ENCODE measurements at places on chromosomes 5 and 9.
A peak's percentile ranks its signal among the peaks of the same experiment; 100 is the strongest.

DNA sequence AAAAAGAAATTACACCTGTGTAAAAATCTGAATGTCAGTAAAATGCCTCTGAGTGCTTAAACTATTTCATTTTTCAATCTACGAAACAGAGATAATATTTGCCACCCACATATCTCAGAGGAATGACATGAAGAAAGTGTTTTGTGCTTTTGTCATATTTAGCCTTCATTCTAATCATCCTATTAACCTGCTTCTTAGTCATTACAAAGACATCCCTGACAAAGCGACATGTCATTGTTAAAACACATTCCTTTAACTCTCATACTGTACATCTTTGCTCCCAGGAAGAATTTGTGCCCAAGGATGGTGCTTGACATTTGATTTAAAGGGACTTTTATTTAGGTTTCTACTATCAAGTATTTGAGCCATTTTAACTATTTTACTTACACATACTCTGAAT is 275.9 kb downstream of the DMRTA1 start:
- DNase-seq = no peak

GRCh38 chr9:98786750-98787510 is 9.4 kb downstream of the ANKS6 start:
- no peak for DNase-seq

DNA sequence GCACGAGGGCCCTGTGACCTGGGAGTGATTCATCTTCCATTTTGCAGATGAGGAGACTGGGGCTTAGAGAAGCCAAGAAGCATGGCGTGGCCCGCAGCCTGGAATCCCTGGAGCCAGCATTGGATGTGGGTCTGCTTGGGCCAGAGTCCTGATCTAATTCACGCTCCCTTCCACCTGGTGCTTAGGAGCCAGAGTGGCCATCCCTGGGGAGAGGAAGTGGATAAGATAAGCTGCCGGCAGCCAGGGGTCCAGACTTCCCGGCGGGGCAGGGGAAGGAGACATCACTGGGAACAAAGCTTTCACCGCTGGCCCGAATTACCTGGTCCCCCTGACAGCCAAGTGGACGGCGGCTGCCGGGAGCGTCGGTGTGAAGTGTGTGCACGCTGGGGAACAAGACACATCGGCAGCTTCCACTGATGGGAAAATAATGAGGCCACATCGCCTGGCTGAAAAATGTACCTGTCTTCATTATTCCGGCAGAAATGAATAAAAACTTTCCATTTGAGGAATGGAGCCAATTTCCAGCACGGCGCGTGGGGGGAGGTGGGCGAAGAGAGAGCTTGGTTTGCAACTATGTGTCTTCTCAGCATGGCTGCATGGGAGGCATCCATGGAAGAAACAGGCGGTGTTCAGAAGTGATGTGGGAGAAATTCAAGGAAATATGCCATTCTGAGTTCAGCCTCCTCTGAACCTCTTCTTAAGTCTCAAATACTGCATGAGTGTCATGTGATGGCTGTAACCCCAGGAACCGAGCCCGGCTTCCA is 78.5 kb downstream of the OLFM1 start:
- no peak for DNase-seq

GRCh38 chr5:169554251-169554650 is 29.3 kb upstream of the SPDL1 start:
- DNase-seq = no peak

DNA sequence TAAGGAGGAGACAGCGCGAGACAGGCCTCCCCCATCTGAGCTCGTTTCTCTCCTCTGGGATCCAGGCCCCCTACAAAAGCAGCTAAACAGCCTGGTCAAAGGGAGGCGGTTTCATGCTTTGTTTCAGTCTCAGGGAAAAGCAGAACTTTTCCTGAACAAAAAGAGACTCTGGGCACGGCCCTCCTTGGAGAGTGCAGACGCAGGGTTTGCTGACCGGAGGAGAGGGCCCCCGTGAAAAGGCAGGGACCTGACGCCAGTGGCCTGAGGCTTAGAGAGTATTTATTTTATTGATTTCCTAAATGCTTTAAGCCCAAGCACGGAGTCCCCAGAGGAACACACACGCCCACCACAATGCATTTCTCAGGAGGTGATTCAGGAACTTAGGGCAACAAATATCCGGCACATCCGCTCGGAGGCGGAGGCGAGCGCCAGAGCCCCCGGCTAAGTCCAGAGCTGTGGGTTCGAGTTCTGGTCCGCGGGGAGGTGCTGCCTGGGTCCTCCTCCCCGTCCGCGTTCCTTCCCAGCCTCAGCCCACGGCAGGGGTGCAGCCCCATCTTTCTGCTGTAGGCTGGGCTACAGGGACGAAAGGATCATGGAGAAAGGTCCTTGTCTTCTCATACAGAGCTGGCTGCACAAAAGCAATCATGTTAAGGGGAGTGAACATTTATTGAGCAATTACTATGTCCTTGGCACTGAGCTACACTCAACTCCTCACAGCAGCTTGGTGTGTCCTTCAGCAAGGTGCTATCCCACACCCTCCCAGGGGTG is 40.0 kb downstream of the PTGES start:
- no peak for DNase-seq

DNA sequence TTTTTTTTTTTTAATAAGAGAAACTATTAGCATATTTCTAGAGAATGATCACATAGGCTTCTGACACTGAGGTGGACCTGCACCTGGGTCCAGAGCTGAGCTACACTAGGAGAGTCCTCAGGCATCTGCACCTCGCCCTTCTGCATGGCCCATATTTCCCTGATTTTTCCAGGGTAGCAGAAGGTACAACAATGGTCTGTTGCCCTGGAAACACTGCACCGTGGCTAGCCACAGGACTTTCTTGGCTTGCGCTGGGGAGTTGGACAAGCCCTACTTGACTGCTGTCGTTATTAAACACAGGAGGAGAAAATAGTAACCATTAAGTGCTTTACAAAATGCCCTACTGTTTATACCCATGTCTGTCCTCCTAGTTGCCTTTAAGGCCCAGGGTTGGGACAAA is 615.7 kb upstream of the MEF2C start:
- no peak for DNase-seq

GRCh38 chr5:57653636-57654290 is 171.2 kb upstream of the ACTBL2 start:
- DNase-seq = no peak

DNA sequence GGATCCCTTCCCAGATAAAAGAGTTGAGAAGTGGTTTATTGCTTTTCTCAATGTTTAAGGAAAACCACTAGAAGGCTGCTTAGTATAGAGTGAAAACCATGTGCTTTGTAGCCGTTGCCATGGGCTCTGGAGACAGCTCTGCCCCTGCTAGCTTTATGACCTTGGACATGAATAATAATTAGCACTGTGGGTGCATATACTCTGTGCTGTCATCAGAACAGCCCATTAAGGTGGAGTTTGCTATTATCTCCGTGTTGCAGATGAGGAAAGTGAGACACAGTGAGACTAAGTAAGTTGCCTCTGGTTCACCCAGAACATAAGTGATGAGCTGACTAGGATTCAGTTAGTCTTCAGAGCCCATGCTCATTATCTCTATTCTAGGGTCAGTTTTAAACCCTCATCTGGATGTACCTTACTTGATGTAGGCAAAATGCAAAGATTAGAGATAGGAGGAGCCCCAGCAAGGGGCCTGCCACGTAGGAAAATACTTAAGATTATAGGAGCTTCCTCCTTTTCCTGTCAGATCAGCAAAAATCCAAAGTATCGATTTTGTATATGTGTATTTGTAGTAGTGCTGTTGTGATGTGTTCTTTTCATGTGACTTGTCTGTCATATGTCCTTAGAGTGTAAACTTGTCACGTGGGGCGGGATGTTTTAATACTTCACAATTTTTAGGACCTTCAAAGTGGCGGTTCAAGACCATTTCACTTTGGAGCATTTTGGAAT is 102.5 kb downstream of the TLE4 start:
- no peak for DNase-seq

GRCh38 chr5:154487541-154487940 is 9.5 kb upstream of the HAND1 start:
- DNase-seq = no peak

GRCh38 chr9:34984049-34984448 is 5.5 kb upstream of the DNAJB5 start:
- no peak for DNase-seq

DNA sequence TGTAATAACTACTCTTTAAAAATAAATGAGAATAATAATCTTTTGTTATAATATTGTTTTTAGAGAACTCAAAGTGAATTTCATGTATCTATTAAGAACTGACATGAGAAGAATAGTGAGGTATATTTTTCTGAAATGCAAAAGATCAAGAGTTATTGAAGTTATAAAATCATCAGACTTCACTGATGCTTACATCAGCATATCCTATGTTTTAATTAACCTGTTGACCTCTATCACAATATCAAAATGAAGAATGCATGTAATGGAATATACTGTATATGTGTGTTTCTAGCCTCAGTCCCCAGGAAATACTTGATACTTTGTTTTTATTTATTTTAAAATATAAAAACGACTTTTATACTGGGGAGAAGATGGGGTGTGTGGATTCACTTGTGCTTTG is 533.1 kb downstream of the KCTD16 start:
- DNase-seq = no peak

DNA sequence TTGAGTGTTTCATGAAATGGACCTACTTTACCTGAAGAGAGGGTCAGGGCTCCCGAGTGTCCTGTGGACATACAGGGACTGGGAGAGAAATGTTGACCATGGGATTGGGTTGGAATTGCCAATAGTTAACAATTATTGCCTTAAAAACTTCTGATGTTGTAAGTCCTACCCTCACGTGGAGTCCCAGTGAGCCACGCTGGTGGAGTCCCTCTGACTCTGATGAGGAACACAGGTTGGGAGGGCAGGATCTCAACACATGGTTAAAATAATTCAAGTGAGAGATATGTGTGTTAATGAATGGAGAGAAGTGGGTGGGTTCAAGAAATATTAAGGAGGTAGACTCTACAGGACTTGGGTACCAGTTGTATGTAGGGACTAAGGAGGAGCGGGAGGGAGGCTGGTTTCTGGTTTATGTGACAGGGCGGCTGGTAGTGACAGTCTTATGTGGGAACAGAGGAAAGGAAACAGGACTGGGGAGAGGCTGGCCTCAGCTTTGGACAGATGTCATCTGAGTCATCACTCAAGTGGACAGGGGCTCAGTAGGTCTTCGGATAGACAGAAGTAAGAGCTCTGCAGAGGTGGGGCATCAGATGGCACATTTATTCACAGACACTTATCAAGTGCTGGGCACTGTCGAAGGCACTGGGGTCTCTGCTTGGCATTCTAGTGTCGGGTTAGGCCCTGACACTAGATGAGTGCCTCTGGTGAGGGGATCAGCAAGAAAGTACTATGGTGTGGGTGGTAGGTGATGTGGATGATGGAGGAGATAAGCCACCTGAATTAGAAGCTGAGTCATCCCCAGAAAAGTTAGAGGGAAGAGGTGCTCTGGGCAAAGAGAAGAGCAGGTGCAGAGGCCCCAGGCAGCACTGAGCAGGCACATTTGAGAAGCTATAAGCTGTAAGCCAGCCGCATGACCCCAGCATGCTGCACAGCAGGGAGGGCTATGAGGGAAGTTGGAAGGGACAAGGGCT is 27.2 kb downstream of the MAML1 start:
- no peak for DNase-seq

DNA sequence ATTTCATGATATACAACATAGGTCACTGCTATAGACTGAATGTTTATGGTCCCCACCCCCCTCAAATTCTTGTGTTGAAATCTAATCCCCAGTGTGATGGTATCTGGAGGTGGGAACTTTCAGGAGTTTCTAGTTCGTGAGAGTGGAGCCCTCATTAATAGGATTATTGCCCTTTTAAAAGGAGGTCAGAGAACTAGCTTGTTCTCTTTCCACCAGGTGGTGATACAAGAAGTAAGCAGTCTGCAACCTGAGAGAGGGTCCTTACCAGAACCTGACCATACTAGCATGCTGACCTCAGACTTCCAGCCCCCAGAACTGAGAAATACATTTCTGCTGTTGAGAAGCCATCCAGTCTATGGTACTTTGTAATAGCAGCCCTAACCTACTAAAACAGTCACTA is 33.3 kb downstream of the TMEM161B start:
- DNase-seq = no peak

GRCh38 chr5:95554331-95554646 is 488 bp downstream of the SKIC3 start:
- DNase-seq = no peak

DNA sequence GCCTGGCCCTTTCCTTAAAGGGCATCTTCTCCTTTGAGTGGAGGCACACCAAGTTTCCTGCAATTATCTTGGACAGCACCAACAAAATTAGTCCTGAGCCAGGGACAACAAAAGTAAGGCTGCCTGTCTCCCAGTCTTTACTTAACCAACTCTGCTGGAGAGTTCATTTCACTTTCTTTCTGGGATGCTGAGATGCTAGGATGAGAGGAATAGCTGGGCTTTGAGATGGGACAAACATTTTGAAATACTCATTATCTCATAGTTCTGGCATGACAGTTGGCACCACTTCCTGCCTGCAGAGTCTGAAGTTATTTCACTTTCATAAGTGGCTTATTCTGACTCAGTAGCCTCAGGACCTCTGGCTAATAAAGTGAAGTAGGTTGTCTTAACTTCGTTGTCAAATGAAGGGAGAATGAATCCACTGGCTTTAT is 157.0 kb downstream of the C9orf152 start:
- DNase-seq = no peak

GRCh38 chr5:138138949-138139780 is at the start of gene NME5:
TSS of gene NME5 (minus strand) at chr5:138139428. CDS start at chr5:138138780, 648 bp downstream.
- peak; percentile 41 for DNase-seq

DNA sequence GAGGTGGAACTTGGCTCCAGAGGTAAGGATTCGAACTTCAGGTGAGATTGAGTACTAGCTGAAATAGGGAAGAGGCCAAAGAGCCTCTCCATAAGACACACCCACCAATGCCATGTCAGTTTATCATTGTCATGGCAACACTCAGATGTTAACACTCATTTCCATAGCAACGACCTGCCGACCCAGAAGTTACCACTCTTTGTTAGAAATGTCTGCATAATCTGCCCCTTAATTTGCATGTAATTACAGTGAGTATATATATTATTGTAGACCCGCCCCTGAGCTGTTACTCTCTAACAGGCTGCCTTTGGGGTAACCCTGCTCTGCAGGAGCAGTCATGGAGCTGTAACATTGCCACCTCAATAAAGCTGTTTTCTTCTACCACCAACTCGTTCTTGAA is 10.2 kb upstream of the NTRK2 start:
- DNase-seq = no peak

- no peak for DNase-seq
Observed at GRCh38 chr9:127203681-127204327, 60.8 kb upstream of the GARNL3 start.

GRCh38 chr5:80093796-80094195 is 58.6 kb downstream of the THBS4 start:
- DNase-seq = no peak

- no peak for DNase-seq
Observed at GRCh38 chr5:178817506-178817905, 42.2 kb upstream of the ZNF354B start.

DNA sequence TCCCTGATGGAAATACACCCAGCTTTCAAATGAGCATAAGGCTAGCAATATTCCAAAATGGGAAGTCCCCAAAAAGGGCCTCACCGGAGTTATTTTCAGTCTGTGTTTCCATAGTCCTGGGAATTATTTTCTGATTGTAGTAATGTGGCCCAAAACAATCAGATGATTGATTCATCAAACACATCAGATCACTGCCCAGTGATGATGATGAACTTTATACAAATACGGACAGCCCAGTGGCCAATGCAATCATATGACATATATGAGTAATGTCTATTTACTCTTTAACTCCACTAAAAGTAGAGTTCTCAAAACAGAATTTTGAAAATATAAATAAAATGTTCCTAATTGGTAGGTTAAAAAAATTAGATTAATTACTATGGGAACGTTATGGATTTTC is 467.8 kb downstream of the ZNF608 start:
- no peak for DNase-seq

GRCh38 chr5:179267071-179267670 is 78.1 kb downstream of the ADAMTS2 start:
- no peak for DNase-seq

Data from NCI-H1105 (cell line).